ENCODE measurements at places on chromosomes 7 and 10. TPM values are rescaled to one million over a fixed set of nuclear protein-coding genes. Genes with fewer than 3 reads are reported as not detected.

DNA sequence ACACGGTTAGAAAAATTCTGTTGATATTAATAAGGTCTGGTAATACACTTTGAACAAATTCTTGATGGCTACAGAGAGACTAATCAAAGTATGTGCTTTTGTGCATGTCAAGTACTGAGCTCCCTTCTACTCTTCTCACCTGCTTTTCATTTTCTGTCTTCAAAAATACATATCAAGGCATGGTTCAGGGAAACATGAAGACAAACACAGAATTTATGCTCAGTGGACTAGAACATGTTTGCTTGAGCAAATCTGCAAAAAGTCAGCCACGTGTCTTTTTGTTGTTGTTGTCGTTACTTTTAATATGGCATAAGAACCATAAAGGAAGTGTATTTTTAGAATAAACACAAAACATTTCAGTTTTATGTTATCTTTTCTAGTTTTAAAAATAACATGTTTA, 21.9 kb downstream of the CDK13 start:
- no peak for DNase-seq

DNA sequence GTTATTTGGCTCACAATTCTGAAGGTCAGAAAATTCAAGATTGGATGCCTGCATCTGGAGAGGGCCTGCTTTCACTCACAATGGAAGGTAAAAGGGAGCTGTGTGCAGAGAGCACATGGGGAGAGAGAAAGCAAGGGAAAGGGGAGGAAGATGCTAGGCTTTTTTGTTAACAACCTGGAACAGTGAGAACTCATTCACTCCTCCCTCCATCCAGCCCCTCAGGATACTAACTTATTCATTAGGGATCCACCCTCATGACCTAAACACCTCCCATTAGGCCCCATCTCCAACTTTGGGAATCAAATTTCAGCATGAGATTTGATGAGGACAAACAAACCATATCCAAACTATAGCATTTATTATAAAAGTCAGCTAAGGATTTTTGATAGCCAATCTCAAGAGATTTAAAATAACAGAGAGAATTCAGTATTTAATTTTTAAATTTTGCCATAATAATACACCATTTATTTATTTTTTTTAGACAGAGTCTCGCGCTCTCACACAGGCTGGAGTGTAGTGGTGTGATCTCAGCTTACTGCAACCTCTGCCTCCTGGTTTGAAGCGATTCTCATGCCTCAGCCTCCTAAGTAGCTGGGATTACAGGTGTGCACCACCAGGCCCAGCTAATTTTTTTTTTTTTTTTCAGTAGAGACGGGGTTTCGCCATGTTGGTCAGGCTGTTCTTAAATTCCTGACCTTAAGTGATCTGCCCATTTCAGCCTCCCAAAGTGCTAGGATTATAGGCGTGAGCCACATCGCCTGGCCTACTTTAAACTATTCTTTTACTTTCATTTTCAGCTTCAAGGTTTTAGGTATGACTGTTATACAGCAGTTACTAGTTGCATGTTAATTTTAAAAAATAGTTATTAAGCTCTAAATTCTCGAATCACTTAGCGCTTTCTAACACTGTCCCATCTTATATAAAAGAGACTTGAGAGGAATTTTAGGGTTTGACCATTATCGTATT, 20.3 kb upstream of the ETV1 start:
- DNase-seq, result no peak

GRCh38 chr7:118771672-118772071, 547.2 kb downstream of the ANKRD7 start:
- no peak for DNase-seq

PPA1 gene
- 87.0 TPM for polyA plus RNA-seq

Measured in left renal cortex interstitium (tissue), 4 donors.